NCI-H1092 treated with DMSO at 0.1 percent for 48 hours (cell line): ENCODE measurements at places on chromosomes 3 and 15.

GRCh38 chr3:151814588-151814987, 672 bp downstream of the AADAC start:
- no peak for DNase-seq

DNA sequence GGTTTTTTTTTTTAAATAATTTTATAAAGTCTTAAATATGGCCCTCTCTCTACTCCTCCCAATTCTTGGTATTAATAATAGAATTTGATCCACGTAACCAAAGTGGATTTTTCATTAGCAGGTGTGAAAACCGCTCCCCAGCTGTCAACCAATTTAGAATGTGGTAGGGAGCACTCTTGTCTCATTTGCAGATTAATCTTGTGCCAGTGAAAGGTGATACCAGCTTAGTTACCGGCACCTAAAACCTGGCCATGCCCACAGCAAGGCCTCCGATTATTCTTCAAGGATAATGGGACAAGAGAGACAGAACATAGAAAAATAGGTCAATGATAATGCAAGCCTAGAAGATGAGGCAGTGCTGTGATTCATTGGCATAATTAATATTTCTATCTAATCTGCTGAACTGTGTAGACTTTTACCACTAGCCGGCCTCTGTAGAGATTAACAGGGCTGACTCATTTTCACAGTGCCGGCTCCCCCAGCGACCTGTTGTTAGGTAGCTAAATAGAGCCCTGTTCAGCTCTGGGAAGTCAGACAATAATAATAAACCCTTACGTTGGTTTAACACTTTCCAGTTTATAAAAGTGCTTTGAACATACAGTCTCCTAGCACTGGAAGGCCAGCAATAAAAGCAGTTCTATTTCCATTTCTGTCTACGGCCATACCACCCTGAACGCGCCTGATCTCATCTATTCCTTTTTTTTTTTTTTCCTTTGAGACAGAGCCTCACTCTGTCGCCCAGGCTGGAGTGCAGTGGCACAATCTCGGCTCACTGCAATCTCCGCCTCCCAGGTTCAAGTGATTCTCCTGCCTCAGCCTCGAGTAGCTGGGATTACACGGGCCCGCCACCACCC, 102.9 kb downstream of the SHQ1 start:
- peak; percentile 72 for DNase-seq

DNA sequence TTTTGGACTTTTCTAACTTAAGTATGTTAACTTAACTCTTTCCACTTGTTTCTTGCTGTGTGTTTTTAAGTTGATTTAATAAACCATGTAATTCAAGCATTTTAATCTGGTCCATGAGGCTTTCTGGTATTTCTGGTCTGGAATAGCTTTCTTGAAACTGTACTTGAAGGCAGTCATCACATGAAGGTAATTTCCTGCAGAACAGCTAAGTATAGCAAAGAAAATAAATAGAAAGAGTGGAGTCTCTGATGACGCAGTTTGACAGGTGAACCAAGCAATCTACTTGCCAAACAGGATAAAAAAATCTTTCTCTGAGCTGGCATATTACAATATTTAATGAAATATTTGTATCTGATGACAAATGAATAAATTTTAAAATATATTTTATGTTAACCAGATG, 74.9 kb downstream of the BTLA start:
- DNase-seq, result no peak

- DNase-seq, result no peak
Measured at GRCh38 chr3:103083848-103084631, 649.2 kb downstream of the ZPLD1 start.

GRCh38 chr15:99929266-99929665, 196.0 kb upstream of the LYSMD4 start:
- DNase-seq, result no peak

- DNase-seq, result no peak
Measured at GRCh38 chr3:9686050-9686550, 17.5 kb upstream of the CPNE9 start.

- DNase-seq, result no peak
Measured at GRCh38 chr15:57637846-57638245, 46.1 kb downstream of the MYZAP start.

DNA sequence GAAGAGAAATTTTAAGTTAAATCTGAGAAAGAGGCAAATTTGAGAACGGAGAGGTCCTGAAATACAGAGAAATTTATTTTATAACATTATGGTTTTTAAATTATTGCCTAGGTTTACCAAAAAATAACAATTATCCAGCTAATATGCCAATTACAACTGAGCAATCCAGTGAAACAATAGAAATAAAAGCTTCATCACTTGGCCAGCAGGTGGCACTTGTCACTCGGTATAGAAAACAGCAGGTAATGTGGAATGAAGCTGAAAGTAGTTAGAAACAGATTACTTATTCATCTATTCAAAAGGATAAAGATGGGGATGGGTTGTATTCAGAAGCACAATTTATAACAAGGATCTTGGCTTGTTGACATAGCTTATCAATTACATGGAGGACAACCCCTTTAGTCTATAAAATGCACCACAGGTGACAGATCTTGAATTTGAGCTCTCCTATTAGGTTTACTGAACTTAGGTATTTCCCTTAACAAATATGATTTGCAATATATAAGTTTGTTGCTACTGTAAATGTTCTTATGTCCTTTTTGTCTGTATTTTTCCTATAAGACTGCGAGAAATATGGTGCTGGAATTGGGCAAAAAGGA, 70.1 kb upstream of the GUCA1C start:
- DNase-seq, result peak; percentile 45

DNA sequence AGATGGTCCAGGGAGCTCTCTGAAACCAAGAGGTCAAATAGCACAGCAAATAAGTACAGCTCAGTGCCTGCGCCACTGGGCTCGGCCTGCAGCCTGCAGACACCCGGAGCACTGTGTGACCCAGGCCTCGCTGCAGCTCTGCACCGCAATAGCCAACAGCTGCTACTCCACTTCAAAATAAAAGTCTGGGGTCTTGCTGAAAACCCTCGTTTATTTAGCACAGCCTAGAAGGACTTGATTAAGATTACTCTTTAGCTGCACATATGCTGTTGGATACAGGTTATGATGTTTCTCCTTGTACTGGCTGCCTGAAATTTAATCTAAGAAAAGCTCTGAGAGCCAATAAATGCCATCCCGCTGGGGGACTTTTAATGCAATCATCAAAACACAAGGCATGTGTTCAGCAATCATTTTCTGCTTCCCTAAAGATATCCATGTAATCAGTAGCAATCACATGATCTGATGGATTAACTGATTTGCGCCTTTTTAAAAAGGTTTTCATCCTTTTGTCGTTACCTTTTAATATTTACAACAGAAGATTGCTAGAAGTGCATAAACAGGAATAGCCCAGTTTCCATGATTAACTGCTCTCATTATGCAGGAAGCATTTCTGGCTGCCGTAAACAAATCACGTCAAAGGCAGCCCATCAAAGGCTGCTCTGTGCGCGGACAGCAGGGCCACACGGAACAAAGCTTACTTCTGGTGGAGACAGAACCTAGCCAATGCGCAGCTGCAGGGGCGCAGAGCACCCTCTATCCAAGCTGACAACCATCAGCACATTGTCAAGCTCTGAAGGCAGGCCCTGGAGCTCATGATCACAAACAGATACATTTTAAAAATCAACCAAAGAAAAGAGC, 58.8 kb downstream of the CLASP2 start:
- peak; percentile 85 for DNase-seq

DNA sequence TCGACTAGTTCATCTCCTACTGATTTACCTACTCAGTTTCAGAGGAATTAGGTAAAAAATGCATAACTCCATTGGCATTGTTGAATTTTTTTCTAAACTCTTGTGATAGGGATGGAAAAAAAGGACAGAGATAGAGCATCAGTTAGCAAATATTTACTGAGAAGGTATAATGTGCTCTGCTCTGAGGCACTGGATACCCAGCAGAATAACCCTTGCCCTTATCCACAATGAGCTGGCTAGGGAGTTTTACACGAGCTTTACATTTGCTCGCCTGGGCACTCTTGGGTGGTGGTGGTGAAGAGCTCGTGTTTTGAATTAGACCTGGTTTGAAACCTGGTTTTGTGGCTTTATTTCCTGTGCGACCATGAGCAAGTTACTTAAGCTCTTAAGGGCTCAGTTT, 149.6 kb downstream of the RORA start:
- DNase-seq, result no peak

GRCh38 chr15:61824291-61824690, 236.0 kb downstream of the VPS13C start:
- no peak for DNase-seq

DNA sequence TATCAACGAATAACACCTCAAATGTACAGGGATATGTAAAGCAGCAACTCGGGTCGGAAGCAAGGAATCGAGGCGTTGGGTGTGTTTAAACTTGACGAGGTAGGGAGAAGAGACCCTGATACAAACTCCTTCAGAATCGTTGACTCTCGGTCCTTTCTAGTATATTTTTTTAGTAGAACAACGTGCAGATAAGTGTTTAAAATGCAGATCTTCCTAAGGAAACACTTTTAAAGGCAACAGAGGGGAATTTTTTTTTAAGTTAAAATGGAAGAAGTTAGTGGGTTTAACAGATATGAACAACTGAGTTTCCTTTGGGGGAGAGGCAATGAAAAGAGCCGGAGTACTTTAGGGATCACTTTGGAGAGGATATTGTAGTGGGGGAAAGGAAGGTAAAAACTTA, 1.1 kb upstream of the KPNA4 start:
- DNase-seq, result no peak

DNA sequence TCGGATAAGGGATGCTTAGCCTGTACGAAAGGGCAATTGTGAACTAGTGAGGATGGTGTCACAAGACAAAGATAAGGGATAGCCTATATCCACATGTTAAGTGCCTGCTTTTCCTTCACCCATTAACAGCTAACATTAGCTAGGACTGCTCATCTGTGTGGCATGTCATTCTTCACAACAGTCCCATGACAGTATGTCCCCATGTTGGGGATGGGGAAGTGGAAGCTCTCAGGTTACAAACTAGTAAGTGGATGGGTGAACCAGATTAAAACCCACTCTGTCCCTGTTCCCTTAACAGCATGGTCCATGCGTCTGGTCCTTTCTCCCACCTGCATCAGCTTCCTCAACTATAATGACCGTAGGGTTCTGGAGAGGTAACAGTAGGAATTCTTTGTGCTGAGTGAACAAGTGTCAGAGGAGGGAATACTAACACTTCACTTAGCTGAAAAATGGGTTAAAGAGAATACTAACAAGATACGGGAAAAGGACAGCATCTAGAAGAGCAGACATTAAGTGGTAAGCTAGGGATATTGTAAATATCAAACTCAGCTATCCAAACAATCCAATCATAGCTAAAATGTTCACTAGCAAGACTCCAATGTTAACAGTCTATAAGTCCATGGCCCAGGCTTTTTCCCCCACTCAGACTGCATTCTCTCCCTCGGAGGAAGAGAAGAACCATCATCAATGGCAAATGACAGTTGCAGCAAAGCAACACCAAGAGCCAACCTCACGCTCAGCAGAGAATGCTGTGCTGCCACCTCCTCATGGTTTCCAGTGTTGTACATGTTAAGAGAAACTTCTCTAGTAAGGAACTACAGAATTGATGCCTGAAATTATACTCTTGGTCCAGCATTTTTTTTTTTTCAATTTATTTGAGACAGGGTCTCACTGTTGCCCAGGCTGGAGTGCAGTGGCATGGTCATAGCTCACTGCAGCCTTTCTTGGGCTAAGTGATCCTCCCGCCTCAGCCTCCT, 5.0 kb downstream of the RPLP1 start:
- DNase-seq, result no peak

DNA sequence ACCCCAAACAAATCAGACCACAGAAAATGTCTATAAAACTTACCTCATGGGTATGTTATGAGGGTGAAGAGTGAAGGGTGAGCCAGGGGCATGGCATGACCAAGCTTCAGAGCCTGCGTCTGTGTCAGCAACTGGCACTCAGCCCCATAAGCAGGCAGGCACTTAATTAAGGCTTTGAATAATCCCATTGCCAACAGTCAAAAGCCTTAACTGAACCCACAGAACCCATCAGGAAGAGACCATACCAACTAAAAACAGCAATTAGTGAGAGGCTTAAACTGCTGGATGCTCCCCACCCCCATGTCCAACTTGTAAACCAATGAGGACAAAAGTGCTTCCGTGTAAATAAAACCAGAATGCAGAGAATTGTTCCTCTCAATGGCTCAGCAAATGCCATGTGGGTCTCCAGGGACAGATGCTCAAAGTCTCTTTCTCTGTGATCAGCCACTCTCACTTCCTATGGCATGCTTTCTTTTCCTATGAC, 126.0 kb downstream of the MYLK start:
- peak; percentile 68 for DNase-seq

DNA sequence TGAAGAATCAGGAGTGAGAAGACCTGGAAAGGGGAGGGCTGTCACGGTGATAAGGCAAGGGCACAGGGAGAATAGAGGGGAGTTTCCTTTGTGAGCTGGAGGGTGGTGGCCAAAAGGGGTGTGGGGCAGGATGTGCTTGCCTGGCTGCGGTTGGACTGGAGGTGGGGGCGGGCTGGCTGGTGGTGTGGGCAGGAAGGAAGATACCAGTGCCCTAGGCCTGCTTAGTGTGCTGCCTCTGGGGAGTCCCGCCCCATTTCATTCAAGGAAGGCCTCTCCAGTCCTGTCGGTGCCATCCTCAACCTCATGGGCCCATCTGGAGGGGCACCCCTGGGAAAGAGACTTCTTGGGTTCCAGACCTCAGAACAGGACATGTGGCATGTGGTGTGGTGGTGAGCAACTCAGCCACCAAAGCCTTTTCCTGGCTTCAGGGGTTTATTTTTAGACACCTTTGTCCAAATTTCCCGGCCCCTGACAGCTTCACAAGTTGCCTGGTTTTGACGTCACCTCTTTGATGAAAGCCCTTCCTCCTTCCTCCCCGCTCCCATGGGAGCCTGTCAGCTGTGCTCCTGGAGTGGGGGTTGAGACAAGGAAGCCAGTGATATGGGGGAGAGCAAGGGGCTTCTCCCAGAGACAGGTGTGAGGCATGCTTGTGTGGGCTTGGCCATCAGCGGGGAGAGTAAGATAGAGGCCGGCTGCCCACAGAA, 15.6 kb downstream of the TEX264 start:
- DNase-seq, result no peak

GRCh38 chr15:38611228-38611627, 46.6 kb upstream of the RASGRP1 start:
- no peak for DNase-seq

DNA sequence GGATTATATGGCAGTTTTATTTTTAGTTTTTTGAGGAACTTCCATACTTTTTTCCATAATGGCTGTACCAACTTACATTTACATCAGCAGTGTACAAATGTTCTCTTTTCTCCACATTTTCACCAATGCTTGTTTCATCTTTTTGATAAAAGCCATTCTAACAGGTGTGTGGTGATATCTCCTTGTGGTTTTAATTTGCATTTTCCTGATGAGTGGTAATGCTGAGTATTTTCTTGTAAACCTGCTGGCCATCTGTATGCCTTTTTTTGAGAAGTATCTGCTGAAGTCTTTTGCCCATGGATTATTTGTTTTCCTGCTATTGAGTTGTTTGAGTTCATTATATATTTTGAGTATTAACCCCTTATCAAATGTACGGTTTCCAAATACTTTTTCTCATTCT, 50.6 kb downstream of the RPL39L start:
- no peak for DNase-seq

GRCh38 chr15:39743611-39744010, 39.0 kb downstream of the FSIP1 start:
- DNase-seq, result no peak

- no peak for DNase-seq
Measured at GRCh38 chr15:56467616-56468015, 2.7 kb upstream of the MNS1 start.

- DNase-seq, result no peak
Measured at GRCh38 chr3:126558336-126559071, at the start of gene C3orf22. TSS of gene C3orf22 (minus strand) at chr3:126558932. CDS start at chr3:126553390, 5,542 bp downstream.
